ENCODE measurements at places on chromosomes 11 and 22. TPM values are rescaled to one million over a fixed set of nuclear protein-coding genes. Genes with fewer than 3 reads are reported as not detected.

IL18 gene
- 14.7 TPM for total RNA-seq

CYTH4 gene
- total RNA-seq, result 44.7 TPM

- DNase-seq, result no peak
These were observed 29.3 kb upstream of the CABP7 start for GRCh38 chr22:29690476-29690875.

GRCh38 chr11:19050281-19050680, 10.2 kb downstream of the MRGPRX2 start:
- no peak for DNase-seq

- DNase-seq, result no peak
These were observed 77.0 kb downstream of the BUD13 start for GRCh38 chr11:116695657-116696254.

GRCh38 chr11:75240311-75241035, at the start of gene TPBGL:
Gene TPBGL (plus strand): TSS chr11:75240774. CDS start chr11:75241050, 276 bp downstream.
- peak; percentile 87 for DNase-seq

Data from mesenteric fat pad (tissue), 1 donor.